M059J (cell line): ENCODE measurements at places on chromosomes 6 and 20. TPM values are rescaled to one million over a fixed set of nuclear protein-coding genes. Genes with fewer than 3 reads are reported as not detected.
A peak's percentile ranks its signal among the peaks of the same experiment; 100 is the strongest.

DNAH8 gene
- total RNA-seq: not detected in 2 replicates

- DNase-seq: no peak
These were observed 248.6 kb upstream of the QKI start for GRCh38 chr6:163165922-163166321.

DNA sequence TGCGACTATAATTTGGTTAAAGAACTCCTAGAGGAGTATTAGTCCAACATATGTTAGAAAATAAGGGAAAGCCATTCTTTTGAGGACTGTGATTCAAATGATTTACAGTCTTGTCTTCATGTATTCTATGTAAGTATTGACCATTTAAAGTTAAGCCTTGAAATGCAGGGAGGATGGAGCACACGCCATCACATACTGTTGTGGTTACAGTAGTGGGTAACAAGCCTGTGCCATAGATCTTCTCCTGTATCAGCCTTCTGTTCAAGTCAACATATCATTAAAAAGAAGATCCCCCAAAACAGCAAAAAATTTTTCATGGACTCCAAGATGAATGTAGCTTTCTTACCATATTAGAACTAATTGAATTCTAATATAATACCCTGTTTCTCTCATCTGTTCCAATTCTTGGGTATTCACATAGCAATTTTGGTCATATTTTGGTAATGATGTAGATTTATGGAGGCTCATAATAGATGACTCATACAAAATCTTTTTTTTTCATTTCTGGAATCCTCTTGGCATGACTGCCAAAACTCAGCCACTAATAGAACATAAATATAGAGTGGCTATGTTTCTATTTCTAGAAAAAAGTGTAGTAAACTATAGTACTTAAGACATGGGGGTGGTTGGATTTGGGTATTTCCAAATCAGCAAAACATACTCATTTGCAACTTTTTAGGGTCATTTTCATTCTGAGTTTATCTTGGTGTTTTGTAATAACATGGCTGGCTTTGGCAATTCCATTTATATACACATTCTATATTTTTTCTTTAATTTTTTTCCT is 413.5 kb downstream of the BCKDHB start:
- peak; percentile 34 for DNase-seq

DNA sequence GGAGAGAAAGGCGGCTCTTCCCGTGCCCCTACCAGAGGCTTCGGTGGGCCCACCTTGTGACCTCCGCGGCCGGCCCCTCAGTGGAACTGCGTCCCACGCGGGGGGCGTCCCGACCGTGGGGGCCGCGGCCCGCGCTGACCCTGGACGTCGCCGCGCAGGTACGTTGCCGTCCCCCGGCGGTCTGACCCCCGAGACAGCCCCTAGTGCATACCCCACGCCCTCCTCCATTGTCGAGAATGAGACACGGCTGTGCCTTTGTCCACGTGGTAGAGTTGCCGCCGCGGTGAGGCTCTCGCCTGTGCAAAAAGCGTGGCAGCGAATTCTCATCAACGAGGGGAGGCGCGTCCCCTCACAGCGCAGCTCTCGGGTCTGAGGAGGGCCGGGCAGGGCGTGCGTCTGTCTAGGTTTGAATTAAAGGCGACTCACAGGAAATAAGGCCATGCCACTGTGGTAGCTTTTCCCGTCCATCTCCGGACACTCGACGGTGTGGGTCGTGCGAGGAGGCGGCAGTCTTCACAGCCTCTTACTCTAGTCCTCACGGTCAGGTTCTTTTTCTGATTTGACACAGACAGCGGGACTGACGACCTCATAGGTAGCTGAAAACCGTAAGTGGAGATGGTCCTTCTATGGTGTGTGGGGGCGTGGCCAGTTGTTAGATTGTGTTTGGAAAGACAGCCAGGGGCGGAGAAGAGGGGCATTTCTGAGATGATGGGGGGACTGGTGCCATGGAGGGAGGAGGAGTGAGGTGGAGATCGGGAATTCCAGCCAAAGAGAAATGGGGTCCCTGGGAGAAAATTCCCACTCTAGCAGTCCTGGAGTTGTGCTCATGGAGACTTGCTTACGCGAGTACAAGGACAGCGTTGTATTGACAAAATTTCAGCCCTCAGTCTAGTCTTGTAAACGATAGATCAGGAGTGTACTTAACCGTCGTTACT is 580 bp downstream of the NXT1 start:
- DNase-seq: peak; percentile 70

- no peak for DNase-seq
These were observed 35.4 kb downstream of the AGPAT4 start for GRCh38 chr6:161238500-161238899.

TGM2 gene
- 76.6 and 108 TPM in 2 replicates for total RNA-seq

- no peak for DNase-seq
These were observed 268.5 kb upstream of the ECI2 start for GRCh38 chr6:4403828-4404227.

GRCh38 chr6:37587866-37588734 is 88.4 kb upstream of the CCDC167 start:
- DNase-seq: no peak

GRCh38 chr6:41463062-41463930 is 82.9 kb upstream of the FOXP4 start:
- peak; percentile 78 for DNase-seq

DNA sequence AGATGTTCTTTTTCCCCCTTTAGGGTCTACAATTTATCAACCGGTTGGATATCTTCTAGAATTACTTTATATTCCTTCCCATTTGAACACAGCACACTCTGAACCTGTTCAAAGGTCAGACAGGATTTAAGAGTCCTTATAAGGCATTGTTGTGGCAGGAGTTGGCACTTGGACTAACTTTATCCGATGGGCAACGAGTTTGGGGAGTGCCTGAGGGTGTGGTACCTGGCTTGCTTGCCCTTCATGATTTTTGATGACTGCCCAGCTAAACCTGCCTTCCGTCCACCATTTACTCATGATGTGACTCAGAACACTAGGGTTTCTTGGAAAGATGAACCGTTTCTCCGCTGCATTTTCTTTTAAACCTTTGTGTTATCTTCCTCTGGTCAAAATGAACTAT is 285.2 kb downstream of the FOXC1 start:
- peak; percentile 69 for DNase-seq

GRCh38 chr6:28105245-28105639 is 19.2 kb upstream of the ZSCAN16 start:
- peak; percentile 43 for DNase-seq
